ENCODE measurements at places on chromosomes 7 and 10.

DNA sequence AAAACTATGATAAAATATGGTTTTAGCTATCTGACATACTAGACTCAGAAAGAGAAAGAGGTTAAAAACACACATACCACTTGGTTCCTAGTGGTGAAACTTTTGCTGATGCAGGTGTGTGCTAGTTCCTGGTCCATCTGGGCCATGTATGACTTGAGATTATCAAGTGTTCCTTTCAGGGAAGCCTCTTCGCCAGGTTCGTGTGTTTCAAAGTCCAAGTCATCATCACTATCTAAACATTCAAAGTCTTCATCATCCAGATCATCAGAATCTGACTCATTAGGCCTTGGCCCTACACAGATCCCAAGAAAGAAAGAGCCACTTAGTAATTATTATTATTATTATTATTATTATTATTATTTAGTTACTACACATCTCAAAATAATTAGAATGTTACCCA lies 26.4 kb downstream of the NUDT13 start:
- DNase-seq: no peak

DNA sequence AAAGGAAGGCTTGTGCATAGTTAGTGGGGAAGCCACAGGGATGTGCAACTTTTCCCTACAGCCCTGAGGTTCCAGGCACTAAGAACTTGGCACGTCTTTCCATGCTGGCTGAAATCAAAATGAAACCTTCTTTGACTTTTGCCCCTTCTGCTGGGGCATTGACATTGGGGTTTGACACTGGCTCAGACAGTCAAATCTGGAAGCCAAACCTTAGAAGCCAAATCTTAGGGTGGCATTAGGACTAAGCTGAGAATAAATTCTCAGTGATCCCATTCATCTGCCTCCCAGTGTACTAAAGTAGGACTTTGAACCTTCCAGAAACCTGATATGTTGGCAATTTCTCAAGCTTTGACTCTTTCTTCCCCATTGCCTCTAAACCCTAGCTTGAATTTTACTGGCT lies 31.3 kb upstream of the INSYN2A start:
- DNase-seq: no peak

DNA sequence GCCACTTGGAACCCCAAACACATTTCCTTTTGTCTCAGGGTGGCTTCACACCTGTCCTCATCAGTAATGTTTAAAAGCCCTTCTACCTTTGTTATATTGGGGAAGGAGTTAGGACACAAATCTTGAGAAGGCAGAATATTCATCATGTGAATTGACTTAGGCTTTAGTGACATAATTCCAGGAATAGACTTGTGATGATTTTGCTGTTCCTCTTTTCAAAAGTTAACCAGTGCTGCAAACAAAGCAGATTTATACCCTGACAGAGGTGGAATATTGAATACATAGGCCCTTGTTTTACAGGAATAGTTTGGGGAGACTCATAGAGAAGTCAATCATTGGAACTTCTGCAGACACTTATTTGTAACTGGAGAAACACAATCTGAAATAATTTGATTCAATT lies 27.0 kb downstream of the ZNF786 start:
- no peak for DNase-seq

GRCh38 chr7:107953924-107954303 lies 49.0 kb downstream of the LAMB1 start:
- no peak for DNase-seq

- no peak for DNase-seq
Observed at GRCh38 chr10:113017376-113017775, 67.3 kb downstream of the TCF7L2 start.
